ENCODE measurements at places on chromosomes 2 and 18.

DNA sequence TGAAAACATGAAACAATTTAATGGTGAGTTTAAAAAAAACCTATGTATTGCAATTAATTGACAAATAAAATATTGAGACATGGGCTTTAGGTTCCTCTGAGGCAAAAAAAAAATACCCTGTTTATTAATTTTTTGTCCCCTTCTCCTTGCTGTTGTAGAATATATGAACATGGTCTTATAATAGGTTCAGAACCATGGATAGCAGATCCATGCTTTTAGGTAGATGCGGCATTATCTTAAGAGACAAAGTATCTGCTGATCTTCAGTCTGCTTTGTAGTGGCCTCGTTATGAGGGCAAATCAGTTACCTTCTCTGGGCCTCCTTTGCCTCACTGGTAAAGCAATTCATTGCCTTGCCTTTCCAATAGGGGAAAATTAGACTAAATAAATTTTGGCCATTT lies 850.7 kb downstream of the NRXN1 start:
- DNase-seq: no peak

GRCh38 chr2:12017499-12018157 lies 271.2 kb downstream of the LPIN1 start:
- DNase-seq: no peak

GRCh38 chr2:191626497-191627151 lies 51.3 kb upstream of the NABP1 start:
- no peak for DNase-seq

DNA sequence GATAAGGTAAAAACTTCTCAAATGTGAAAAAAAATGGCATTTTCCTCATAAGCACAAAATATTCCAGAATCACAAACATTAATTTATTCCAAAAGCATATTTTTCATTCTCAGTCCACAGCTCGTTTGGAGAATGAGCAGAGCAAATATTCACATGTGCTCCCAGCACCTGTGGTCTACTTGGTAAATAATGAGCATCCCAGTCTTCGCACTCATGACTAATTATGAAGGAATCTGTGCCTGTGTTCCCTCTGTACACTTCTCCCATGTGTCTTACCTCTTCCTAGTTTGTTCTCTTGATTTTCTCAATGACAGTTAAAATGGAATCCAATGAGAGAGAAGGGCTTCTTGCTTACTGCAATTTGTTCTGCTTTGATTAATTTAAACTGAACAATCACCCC lies 671.0 kb upstream of the SOX11 start:
- DNase-seq: no peak

DNA sequence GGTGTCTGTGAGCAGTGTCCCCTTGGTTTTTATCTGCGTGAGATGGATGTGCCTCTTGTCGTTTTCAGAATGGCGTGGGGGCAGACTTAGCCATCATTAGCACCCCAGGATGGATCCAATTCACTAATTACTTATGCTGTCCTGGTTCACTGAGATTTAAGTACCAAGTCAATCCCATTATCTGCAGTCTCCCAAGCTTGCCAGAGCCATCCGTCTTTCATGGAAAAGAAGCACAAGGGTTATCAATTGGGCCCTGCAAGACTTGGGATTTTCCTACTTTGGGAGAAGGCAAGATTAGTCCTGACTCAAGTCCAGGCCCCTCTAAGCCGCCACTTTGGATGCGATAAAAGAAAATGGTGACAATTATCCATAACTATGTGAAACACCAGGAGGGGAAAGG lies 404.0 kb downstream of the TMEM182 start:
- no peak for DNase-seq

- DNase-seq: no peak
Observed at GRCh38 chr2:40639320-40639719, 187.4 kb upstream of the SLC8A1 start.

- DNase-seq: no peak
Observed at GRCh38 chr2:16726147-16726546, 60.5 kb upstream of the CYRIA start.

DNA sequence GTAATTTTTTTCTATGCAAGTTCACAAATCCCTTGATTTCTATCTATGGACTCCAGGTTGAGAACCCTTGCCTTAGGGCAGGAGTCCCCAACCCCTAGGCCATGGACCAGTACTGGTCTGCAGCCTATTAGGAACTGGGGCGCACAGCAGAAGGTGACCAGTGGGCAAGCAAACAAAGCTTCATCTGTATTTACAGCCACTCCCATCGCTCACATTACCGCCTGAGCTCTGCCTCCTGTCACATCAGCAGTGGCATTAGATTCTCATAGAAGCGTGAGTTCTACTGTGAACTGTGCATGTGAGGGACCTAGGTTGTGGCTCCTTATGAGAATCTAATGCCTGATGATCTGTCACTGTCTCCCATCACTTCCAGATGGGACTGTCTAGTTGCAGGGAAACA lies 70.2 kb upstream of the SMAD2 start:
- no peak for DNase-seq

GRCh38 chr2:88331239-88331638 lies 121.3 kb downstream of the FOXI3 start:
- DNase-seq: no peak

DNA sequence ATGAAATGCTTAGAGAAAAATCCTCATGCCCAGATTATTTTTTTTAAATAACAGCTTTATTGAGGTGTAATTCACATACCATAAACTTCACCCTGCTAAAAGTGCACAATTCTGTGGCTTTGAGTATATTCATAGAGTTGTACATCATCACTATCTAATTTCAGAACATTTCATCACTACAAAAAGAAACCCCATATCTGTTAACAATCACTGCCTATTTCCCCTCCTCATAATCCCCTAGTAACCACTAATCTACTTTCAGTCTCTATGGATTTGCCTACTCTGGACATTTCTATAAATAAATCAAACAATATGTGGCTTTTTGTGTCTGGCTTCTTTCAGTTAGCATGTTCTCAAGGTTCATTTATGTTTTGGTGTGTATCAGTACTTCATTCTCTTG lies 51.4 kb downstream of the OSBPL1A start:
- no peak for DNase-seq

DNA sequence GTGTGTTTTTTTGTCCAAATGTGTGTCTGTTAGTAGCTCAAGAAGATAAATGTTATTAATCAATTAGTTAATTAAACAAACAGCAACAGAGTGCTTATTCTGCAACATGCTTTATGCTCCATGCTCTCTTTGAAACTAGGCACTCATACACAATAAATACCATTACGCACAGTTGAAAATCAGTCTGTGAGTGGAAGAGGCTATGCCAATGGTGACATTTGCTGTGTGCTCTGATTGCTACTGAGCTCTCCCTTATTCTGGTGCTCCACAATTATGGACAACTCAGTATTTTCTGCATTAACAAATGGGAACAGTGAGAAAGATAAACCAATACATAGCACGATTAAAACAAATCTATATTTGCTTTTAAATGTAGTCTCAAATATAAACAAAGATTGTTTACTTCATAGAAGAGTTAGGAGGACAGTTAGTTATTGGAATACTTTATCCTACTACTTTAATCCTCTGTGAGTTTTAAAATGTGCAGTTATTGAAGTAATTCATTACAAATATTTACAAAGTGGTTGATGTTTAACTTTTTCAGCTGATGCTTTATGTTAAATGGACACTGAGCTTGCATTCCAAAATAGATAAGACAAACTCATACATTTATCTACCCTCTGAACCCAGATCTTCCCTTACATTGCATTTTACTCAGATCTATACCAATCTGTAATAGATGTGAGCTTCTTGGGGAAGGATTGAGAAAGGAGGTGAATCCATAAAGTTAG lies 55.3 kb downstream of the NXPH2 start:
- no peak for DNase-seq

GRCh38 chr2:98455494-98455976 lies 10.9 kb downstream of the INPP4A start:
- DNase-seq: no peak

- DNase-seq: no peak
Observed at GRCh38 chr2:14424478-14425390, 207.8 kb upstream of the LRATD1 start.

GRCh38 chr2:54092940-54093339 lies 22.5 kb upstream of the ACYP2 start:
- DNase-seq: no peak

DNA sequence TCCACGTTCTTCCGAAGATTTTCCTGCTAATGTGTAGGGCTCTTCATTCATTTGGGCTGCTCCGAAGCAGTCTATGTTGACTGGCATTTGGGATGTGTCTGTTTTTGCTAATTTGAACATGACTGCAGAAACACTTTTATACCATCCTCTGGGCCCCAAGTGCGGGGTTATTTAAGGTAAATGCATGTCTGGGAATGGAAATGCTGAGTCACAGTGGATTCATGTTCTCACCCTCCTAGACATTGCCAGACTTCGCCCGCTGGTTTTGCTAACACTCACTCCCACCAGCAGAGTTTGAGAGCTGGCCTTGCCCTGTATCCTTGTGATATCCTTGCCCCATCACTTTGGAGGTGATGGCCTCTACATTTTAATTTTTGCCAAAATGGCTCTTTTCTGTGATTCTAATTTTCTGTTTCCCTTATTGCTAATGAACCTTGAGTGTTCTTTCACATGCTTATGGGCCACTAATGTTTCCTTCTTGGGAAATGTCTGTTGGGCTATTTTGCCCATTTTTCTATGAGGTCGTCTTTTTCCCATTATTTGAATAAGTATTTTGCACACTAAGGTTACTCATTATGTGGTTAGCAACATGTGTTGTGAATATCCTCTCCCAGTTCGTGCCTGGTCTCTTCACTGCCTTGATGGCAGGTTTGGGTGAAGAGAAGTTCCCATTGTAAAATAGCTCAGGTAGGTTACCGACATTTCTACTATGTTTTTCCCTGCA lies 204.1 kb downstream of the GLI2 start:
- DNase-seq: no peak

DNA sequence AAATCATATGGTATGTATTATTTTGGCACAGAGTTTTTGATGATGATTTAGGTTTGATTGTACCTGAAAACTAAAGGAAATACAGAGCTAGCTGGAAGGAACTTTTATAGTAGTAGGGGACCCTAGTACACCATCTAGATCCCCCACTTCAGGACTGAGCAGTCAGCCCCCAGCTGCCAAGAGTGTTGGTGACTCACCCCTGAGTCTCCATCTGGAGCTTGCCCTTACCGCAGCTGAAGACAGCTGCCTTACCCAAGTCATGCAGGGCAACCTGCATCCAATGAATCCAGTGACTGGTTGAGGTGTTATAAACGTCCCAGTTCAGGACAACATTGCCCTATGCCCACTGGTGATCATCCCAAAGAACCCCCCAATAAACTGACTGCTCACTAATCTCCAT lies 15.3 kb downstream of the PMS1 start:
- DNase-seq: no peak

DNA sequence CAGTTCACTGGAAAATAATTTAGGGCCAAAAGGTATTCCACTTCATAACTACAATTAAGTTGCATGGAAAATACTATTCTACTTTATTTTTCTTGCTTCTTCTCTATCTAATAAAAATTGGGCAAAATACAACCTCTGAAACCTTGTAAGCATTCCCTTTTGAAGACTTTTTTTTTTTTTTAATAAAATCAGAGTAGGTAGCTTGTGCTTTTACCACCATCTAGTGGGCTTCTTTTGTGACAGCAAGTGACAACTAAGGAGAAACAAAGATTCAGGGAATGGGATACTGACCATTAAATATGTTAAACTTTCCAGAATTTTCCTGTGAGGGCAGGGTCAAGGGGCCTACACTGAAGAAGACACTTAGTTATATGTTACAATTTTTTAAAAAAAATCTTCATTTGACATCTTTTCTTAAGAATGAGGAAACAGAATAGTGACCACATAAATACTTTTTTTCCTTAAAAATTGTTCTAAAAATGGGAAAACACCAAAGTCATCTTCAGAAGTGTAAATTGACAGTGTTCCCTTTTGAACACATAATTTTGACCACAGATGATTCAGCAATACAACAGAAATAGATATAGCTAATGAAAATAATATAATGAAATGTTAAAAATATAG lies 1183.2 kb upstream of the ACVR2A start:
- no peak for DNase-seq

GRCh38 chr2:171575606-171576005 lies 53.3 kb downstream of the CYBRD1 start:
- DNase-seq: no peak

GRCh38 chr2:137115081-137115794 lies 349.9 kb downstream of the THSD7B start:
- no peak for DNase-seq

DNA sequence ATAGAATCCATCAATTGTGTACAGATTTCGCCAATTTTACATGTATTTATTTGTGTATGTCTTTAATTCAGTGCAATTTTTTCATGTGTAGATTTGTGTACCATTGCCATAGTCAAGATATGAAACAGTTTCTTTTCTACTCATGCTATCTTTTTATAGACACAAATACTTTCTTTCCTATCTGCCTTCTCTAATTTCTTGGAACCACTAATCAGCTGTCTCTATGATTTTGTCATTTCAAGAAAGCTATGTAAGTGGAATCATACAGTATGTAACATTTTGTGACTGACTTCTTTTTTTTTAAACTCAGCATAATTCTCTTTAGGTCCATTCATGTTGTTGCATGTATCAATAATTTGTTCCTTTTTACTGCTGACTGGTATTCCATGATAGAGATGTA lies 33.3 kb downstream of the KIAA1328 start:
- no peak for DNase-seq

GRCh38 chr2:54402350-54402749 lies 53.8 kb upstream of the SPTBN1 start:
- no peak for DNase-seq

DNA sequence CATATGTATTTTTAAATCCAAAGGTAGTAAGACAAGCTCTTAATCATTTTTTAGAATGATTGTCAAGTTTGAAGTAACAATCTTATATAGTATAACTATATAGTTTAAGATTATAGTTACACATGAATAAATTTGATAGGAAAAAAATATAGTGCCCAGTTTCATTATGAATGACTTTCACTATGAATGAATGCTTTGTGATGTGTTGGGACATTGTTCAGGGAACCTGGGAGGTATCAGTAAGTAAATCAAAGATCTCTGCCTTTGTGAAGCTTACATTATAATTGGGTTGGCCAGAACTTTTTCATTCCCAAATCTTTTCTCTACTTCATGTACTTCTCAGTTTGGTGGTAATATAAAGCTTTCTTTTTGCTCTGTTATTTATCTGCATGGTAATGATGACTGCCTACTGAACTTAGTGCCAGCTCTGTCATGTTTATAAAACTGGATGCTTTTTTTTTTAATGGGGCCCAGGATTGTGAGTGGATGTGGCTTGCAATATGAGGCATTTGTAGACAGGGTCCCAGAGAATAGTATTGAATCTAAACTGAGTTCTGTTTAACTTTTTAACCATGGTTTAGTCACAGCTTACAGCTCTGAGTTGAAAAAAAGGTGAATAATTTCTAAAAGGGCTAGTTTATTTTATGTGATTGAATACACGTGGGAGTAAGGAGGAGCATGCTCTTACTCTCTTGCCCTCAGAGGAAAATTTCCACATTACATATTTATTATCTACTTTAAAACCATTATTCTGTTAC lies 23.3 kb downstream of the GLS start:
- no peak for DNase-seq

DNA sequence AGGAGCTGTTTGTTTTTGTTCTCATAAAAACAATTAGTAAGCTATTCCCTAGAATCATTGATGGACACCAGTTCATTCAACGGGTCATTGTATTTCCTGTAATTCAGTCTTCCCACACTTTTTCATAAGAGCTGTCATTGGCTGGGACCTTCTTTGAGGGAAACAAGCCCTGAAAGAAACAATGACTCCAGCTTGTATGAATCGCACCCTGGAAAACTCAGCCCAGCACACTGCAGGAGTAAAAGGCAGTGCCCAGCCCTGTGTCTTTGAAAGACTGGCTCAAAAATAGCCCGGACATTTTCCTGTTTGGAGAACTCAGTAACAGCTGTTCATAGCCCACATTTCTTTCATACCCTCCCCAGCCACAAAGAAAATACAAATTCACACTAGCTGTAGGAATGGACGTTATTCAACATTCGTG lies 81.5 kb downstream of the NCKAP5 start:
- no peak for DNase-seq
